ENCODE measurements at places on chromosomes 2 and 18. TPM values are rescaled to one million over a fixed set of nuclear protein-coding genes. Genes with fewer than 3 reads are reported as not detected.

- DNase-seq, result no peak
Observed at GRCh38 chr2:176169711-176170110, 12.6 kb downstream of the HOXD3 start.

DNA sequence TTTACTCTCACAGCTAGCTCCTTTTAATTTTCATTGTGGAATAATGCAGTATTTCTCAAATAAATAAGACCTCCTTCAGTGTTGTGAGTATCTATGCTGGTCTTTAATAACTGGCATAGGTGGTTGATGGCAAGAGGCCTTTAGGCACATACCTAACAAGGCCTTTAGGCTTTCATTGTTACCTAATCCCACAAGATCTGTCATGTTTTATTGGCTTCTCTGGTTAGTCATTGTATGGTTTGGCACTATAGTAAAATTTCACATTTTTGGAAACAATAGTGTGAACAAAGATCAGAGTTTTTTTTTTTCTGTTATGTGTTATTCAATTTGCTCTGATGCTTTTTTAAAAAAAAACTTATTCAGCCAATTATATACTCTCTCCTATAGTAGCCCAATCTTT, 89.8 kb upstream of the NEUROD1 start:
- DNase-seq, result no peak

DNA sequence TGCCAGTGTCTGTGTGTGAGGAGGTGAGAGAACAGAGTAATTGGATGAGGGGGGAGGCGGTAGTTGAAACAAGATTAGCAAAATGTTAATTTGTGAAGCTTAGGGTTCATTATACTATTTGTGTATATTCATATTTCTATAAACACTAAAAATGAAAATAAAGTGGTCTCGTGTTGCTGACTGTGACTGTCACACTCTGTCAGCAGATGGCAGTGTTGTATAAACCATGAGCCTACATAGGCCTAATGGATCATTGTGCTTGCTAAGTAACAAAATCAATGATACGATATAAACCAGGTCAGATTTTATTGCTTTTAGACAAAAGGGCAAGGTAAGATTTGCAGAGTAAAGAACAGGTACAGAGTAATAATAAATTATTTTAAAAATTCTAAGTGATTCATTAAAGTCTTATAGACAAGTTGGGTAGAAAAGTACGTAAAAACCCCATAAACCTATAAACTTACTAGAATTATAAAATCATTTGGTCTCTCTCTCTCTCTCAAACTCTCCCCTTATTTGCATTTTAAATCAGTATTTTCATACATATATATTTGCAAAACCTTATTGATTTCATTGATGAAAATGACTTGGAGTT, 182.7 kb downstream of the RPIA start:
- peak; percentile 63 for DNase-seq

- no peak for DNase-seq
Observed at GRCh38 chr2:133848111-133848649, 279.9 kb upstream of the NCKAP5 start.

DNA sequence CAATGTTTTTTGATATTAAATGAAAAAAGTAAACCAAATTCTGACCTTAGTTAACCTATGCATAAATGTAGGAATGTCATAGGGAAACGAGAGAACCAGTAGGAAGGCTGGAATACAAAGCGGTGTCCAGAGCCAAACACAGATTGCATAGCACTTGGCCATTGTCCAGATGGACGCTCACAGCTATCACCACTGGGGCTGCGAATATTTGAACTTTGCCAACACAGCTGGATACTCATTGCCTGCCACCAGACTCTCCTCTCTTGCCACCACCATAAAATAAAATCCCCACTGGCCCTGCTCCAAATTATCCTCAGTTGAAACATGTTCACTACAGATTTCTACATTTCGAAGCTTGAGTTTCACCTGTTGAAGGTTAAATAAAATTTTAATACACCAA, 159.3 kb upstream of the GULP1 start:
- DNase-seq, result no peak

TIA1 gene
- 103 TPM for total RNA-seq

DNA sequence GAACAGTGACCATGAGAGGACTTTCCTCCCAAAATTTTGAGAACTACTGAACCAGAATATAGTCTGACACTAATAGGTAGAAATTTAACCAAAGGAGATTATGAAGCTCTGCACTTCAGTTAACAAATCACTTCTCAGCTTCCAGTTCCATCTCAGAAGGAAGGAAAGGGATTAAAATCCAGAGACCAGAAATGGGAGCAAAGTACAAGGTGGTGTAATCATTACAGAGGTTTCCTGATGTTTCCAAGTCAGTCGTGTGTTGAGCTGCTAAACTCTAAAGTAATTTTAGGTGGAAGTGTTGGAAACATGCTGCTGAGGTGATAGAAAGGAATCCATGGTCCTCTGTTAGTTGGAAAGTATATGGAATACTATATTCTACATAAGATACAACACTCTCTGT, 10.8 kb downstream of the TYMS start:
- DNase-seq, result no peak

DNA sequence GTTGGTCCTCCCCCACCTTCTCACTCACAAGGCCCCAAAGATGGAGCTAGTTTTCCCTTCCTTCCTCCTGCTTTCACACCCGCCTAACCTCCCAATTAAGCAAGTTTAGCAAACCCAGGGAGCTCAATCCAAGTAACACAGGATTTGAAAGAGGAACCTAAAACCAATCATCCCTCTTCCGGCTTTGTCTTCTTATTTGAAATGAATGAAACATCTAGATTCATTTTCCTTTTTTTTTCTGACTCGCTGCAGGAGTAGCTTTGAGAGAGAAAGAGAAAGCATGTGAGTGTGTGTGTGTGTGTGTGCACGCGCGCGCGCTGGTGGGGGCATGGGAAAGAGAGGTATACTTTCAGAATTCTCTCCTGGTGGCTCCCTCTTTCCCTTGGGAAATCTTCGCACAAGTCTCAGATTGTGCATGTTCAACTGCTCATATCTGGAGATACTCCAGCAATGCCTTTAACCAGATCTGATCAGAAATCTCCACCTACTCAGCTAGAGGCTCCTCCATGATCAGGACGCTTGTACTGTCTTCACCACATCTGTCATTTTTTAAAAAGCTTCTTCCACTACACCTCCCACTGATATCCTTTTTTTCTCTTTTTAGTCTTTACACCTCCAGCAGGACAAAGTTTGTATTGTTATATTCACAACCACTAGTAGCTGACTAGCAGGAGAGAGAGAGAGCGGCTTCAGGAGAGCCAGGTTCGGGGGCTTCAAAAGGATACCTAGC, 1.7 kb downstream of the SLC8A1 start:
- peak; percentile 60 for DNase-seq

DNA sequence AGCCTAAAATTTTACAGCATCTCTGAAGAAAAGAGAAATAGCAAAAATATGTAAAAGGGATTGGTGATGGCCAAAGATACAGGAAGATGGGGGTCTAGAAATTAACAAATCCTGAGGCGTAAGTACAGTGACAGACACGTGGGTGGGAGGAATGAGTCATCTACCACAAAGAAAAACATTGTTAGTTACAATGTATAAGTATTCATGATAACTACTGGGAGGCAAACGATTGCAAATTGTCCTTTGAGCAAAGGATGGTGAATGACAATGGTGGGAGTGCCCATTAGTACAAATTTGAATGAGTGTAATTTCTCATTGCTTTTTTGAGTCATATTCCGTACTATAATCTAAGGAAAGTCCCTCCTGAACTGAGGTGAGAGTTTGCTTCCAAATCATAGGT, 809.0 kb upstream of the FAM98A start:
- DNase-seq, result no peak

- DNase-seq, result no peak
Observed at GRCh38 chr2:15275346-15275745, 285.8 kb downstream of the NBAS start.

ASXL3 gene
- total RNA-seq, result under 0.01 TPM

GRCh38 chr18:75115514-75115913, 93.4 kb downstream of the PTGR3 start:
- DNase-seq, result no peak

DNA sequence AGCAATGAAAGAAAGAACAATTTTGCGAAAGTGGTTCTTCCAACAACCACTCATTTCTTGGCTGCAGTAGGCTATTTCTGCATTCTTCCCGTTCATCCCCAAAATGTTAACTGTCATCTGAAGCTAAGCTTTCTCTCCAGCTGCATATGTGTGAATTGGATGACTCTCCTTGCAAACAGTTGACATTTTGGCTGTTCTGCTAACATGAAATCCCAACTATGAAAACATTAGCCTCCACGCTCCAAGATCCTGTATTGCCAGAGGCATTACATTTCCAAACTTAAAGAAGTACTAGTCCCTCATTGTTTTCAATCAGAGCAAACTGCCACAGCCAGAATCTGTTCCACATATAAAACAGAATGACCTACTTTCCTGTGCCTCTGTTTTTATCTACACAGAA, 88.5 kb downstream of the TGIF1 start:
- peak; percentile 31 for DNase-seq

- peak; percentile 6 for DNase-seq
Observed at GRCh38 chr2:51918113-51918512, 886.2 kb upstream of the NRXN1 start.

CHRNG gene
- not detected for total RNA-seq

- DNase-seq, result no peak
Observed at GRCh38 chr2:6986912-6987361, 69.7 kb downstream of the RNF144A start.

DNA sequence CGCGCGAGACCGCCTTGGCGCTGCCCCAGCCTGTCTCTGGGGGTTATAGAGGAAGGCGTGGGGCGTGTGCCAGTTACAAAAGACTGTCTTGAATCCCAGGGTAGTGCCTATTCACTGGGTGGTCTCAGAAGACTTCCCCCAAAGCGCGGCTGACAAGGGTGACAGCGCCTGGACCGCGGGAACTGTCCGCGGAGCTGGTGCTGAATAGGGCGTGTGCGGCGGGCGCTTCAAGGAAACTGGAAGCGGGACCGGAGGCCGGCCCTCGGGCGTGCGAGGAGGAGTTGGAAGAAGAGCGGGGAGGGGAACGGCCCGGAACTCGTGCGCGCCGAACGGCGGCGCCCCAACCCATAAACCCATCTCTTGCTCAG, 2.3 kb downstream of the EGR4 start:
- DNase-seq, result peak; percentile 46

- no peak for DNase-seq
Observed at GRCh38 chr18:24959051-24959476, 392.9 kb downstream of the ZNF521 start.

FBXO15 gene
- total RNA-seq, result 0.90 TPM

YWHAQ gene
- total RNA-seq, result 196 TPM

- no peak for DNase-seq
Observed at GRCh38 chr2:205815673-205816072, 133.4 kb downstream of the NRP2 start.

NTSR2 gene
- total RNA-seq, result not detected

DNA sequence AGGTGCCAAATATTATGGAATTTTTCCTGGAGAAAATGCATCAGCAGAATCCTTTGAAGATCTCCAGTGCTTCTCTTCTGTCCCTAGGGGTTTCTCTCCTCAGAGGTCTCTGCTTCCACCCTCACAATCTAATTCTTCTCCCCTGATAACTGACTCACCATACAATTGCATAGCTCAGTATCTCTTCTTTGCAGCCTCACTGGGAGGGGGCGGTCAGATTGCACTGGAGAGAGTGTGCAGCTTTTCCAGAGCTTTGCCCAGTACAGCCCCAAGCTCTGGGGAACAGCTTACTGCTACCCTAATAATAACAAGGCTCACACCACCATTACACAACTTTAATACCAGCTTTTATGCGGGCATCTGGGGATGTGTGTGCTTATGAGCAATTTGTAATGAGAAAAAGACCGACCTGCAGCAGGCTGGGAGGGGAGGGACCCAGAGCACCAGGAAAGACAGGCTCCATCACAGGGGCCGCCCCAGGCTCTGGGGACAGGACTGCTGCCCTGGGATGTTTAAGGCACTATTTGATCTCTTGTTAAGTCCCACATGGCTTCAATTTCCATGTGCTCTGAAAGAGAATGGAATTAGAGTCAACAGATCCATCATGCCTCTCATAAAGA, 276.6 kb upstream of the SIX2 start:
- DNase-seq, result peak; percentile 28

- DNase-seq, result peak; percentile 82
Observed at GRCh38 chr2:36486521-36487044, 111.4 kb downstream of the FEZ2 start.

PDK1 gene
- total RNA-seq, result 68.3 TPM

DCDC2C gene
- not detected for total RNA-seq

DNA sequence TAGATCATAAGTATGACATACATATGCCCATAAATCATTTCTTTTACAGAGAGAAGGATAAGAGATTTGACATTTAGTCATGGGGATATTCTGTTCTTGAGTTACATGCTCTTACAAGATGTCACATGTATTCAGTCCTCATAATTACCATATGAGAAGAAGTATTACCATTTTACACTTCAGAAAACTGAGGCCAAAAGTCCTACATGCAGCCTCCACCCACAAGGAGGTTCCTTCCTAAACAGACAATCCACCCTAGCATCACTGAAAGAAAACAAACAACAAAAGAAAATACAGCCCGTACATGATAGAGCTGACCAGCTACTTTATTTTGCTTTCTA, 335.1 kb downstream of the SETBP1 start:
- no peak for DNase-seq

GRCh38 chr2:182949572-182950189, 83.2 kb upstream of the FRZB start:
- peak; percentile 30 for DNase-seq

GRCh38 chr18:62164855-62165487, 21.9 kb downstream of the PIGN start:
- no peak for DNase-seq

GRCh38 chr2:157441072-157441454, 2.8 kb downstream of the CYTIP start:
- no peak for DNase-seq

PLEK gene
- total RNA-seq, result under 0.01 TPM

- no peak for DNase-seq
Observed at GRCh38 chr2:207465894-207466293, 63.9 kb upstream of the CREB1 start.

- DNase-seq, result peak; percentile 64
Observed at GRCh38 chr2:216299588-216299987, 72.7 kb downstream of the MARCHF4 start.

- DNase-seq, result no peak
Observed at GRCh38 chr18:42287047-42287446, 332.0 kb downstream of the PIK3C3 start.

DNA sequence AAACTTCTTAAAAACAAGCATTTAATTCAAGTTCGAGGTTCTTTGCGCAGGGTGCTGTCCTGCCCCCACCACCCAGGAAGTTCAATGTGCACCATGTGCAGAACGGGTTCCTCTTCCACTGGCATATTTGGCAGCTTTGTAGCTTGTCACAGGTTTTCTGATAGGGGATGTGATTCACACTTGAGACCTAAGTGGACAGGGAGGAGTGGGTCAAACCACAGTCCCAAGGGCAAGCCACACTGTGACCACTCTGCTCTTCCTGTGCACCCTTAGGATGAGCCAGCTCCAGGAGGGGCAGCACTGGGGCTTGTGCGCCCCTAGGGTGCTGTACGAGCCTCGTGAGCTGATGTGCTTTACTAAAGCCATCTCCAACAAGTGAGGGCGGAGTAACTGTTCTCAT, 82.5 kb downstream of the TGFA start:
- no peak for DNase-seq

- peak; percentile 76 for DNase-seq
Observed at GRCh38 chr2:100381240-100381639, 36.2 kb downstream of the CHST10 start.

NOSTRIN gene
- 0.18 TPM for total RNA-seq

Measured in IMR-90 (cell line).